ENCODE measurements at places on chromosomes 13 and 19.

GRCh38 chr19:2982983-2983350, 5.6 kb downstream of the TLE6 start:
- peak; percentile 87 for DNase-seq

- no peak for DNase-seq
These were observed 54.6 kb upstream of the URI1 start for GRCh38 chr19:29887442-29887855.

- no peak for DNase-seq
These were observed 19.6 kb downstream of the CCDC8 start for GRCh38 chr19:46393456-46394401.

- DNase-seq, result no peak
These were observed 789.6 kb upstream of the PCDH20 start for GRCh38 chr13:62205273-62205672.

DNA sequence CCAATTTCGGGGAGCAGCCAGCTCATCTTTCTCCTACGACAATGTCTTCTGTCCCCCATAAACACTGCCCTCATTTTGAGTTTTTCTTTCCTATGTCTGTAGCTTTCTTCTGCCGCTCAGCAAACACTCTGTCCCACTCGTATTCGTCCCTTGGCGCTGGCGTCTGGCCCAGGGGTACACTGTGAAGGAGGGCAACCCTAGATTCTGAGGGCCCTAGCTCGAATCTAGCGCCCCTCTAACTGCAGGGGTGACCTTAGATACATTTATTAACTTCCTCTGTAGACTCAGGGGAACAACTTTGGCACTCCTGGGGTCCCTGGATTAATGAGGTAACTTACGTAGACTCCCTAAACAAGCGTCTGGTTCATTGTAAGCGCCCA, 677 bp upstream of the LRCH1 start:
- DNase-seq, result no peak

DNA sequence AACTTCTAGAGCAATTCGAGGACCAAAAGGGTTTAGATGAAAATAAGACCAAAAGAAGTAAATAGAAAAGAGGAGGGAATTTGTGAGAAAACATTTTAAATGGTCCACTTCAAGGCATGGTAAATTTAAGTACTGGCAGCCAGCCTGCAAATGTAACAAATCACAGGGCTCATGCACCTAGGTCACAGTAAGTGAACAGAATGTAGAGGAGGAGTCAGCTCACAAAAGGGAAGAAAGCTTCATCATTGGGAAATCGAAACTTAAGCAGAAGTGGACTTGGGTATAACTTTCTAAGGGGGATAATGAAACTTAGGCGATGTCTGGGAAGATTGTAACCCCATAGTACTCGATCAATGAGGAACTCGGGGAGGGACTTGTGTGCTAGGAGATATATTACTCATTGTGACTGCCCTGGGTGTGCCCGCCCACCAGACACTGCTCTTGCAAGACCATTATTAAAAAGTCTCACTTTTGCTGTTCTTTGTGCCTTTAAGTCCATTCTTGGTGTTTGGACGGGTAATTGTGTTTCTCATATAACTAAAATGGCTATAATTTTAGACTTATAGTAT, 1053.6 kb upstream of the MIR17HG start:
- DNase-seq, result no peak

- no peak for DNase-seq
These were observed 468 bp downstream of the HMGB1 start for GRCh38 chr13:30465343-30465592.

GRCh38 chr13:20942938-20943559, 40.5 kb upstream of the XPO4 start:
- DNase-seq, result no peak

DNA sequence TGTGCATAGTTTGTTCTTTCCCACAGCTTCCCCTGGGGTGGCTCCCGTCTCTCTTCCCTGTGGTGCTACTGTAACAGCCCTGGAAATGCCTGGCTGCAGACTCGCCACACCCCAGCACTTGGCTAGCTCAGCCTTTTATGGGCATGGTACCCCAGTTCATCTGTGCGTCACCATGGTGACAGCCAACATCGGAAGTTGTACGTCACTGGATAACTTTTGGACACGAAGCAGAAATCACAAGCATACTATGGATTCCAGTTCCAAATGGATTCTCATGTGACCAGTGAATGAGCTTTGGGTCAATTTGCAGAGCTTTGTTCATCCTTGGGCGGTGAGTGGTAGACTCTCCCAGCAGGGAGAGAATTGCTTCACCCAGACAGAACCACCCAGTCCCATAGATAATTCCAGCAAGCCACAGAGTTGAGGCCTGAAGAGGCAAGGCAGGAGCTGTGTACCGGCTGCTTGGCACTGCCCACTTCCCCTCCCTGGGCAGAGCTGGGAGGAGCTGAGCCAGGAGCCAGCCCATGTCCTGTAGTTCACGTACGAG, 54.4 kb downstream of the COL4A2 start:
- DNase-seq, result no peak

DNA sequence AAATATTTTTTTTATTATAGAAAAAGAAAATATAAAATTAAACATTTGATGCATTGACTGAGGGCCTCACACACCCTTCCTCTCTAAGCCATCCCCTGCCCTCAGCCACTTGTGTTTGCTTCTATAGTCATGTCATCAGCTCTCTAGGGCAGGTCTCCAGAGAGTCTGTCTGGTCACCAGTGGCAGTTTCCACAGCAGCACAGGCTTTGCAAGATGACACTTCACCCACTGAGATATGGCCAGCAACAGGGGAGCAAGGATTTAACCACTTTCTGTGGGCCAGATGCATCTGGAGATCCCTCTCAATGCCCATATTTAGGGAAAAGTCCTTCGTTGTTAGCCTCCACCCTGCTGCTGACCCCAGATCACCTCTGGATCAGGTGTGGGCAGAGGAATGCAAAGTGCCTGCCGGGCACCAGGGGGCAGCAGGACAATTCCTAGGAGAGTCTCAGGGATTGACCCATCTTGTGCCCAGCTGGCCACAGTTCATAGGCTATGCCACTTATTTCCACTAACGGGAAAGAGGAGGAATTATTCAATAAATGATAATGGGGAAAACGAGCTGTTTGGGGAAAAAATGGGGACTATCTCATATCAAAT, 4.8 kb downstream of the ABCC4 start:
- DNase-seq, result no peak

GRCh38 chr19:30135093-30135757, 193.2 kb downstream of the URI1 start:
- no peak for DNase-seq

DNA sequence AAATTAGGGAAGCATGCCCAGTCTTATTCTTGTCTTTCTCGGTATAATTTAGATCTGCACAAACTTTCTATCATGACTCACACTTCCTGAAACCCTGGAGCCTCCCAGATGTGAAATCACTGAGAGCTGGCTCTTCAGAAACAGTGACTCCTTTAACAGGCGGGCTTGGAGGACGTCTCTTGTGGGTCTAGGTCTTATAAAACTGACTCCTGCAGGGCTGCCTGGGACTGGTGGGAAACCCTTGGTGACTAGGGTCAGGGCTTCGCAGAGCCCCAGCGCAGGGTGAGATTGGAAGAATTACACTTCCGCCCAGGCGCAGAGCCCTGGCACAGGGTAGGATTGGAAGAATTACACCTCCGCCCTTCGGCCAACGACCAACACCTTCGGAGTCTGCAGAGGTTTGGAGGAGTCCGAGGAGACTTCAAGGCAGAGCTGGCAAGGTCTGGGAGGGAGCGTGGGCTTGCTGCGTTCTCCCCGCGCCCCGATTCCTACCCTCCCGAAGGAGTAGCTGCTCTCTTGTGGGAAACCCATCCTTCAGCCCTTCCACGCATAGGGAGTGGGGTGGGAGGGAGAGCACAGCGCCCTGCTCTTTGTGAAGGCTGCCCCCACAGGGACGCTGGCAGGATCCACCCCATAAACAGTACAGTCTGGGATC, 43.4 kb upstream of the MAP3K10 start:
- DNase-seq, result no peak

DNA sequence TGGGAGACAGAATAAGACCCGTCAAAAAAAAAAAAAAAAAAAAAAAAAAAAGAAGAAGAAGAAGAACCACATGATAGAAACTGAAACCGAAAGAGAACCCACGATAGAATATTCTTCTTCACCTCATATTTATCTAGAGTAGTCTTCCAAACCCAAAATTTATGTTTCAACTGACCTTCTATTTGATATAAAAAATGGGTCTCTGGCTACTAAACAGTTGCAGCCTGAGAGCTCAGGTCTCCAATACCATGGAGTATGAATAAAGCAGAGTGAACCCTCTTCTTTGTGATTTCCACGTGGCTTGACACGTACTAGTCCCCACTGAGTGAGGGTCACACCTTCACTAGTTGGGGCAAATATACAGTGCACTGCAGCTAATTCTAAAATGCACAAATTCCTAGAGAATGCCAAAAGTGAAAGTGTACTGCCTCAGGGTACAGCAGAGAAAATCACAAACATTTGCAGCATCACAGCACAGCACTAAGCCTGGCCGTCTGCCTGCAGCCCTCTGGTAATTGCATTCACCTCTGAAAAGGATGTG, 30.8 kb upstream of the RFC3 start:
- DNase-seq, result no peak

GRCh38 chr19:45653634-45654033, 14.4 kb upstream of the GIPR start:
- DNase-seq, result peak; percentile 86

DNA sequence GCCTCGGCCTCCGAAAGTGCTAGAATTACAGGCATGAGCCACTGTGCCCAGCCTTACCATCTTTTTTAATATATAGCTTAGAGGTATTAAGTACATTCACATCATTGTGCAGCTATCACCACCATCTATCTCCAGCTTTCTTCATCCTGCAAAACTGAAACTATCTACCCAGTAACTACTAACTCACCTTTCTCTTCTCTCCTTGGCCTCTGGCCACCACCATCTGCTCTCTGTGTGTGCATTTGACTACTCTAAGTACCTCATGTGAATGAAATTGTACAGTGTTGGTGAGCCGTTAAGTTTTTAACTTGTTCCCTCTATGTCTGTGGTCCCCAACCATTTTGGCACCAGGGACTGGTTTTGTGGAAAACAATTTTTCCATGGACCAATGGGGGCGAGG, 56.1 kb downstream of the CDK8 start:
- DNase-seq, result no peak

DNA sequence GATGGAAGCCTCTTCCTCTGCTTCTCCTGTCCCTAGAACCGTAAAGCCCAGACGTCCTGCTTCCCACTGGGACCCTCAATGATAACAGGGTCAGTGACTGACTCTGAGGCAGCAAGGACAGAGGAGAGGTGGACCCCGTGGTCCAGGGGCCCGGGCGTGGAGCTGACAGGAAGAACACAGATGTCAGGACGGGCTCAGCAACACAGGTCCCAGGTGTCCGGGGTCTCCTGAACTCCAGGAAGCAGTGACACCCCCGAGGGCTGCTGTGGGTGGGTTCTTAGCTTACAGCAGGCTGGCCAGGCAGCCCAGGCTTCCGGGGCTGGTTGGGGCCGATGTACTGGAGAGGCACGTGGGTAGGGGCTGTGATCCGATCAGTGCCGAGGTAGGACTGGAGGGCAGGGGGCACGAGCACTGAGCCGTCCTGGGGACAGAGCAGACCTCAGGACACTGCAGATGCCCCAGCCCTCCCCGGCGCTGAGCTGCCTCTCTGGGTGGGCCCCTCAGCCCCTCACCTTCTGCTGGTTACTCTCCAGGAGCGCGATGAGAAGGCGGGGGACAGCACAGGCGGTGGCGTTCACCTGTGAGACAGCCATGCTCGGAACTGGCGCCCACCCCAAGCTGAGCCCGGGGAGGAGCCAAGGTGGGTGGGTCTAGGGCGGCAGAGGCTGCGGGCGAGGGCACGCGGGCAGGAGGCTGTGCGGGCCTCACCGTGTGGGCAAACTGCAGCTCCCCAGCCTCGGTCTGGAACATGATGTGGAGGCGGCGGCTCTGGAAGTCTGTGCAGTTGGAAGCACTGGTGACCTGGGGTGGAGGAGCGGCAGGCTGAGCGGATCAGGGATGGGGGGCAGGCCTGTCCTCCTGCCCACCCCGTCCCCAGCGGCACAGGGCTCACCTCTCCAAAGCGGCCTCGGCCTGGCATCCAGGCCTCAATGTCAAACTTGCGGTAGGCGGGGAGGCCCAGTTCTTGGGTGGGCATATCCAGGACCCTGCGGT, 3.6 kb upstream of the CCER2 start:
- no peak for DNase-seq

DNA sequence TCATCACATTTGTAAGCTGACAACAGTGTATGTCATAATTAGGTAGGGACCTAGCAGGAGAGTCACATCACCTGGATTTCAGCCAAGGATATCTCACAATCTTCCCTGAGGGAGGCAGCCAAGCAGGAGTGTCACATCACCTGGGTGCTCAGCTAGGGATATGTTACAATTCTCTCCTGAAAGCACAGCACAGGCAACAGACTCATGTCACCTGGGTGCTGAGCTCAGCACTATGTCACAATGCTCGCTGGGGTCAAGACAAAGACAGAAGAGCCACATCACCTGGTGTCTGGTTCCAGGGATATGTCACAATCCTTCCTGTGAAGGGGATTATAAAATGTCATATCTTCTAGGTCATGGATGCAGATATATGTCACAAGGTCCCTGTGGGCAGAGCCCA, 123.7 kb downstream of the ZNF675 start:
- DNase-seq, result no peak

- no peak for DNase-seq
These were observed 267.5 kb upstream of the KLHL1 start for GRCh38 chr13:70375718-70376117.

- no peak for DNase-seq
These were observed 1.2 kb upstream of the CCDC124 start for GRCh38 chr19:17931532-17932191.

- DNase-seq, result no peak
These were observed 5.7 kb upstream of the TBXA2R start for GRCh38 chr19:3612330-3612729.

GRCh38 chr19:55624109-55625003, at the start of gene ZNF784:
Gene ZNF784, minus strand, starts transcription at chr19:55624566. Its CDS starts 5 bp downstream, at chr19:55624561.
- peak; percentile 84 for DNase-seq

DNA sequence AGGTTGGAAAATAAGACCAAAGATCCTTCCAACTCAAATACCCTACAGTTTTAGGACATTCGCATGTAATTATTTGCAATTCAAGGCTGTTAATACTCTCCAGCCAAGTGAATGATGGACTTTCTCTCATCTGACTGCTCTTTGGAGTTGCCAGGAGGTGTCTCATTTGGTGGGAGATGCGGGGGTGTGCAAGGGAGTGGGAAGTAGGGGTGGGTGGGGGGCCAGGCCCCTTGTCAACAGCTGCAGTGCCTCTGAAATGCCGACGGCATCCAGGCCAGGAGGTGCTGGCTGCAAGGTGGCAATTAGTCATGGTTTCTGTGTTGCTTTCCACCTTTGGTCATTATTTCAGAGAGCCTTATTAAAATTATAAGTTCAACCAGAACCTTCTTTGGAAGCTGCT, 121.5 kb downstream of the KL start:
- no peak for DNase-seq

DNA sequence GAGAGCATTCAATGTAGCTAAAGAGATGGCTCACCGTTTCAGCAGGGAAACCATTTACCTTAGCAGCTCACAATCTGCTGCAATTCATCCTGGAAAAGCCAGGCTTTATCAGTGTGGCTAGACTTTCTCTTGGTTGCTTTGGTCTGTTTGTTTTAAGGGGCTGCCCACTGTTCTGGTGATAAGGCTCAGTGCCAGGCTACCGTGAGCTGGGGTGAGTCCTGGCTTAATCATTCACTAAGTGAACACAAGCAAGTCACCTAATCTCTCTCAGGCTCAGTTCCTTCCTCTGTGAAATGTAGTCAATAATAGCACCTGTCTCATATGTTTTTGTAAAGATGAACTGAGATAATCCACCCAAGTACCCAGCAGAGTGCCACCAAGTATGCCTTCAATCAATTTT, 229.0 kb downstream of the TEX29 start:
- DNase-seq, result no peak
